CD4-positive, alpha-beta T cell treated with Interleukin-6 at 100 ng/mL for 8 hours (primary cell): ENCODE measurements at places on chromosomes 6 and 20.

- no peak for DNase-seq
These were observed 93.8 kb upstream of the CD93 start for GRCh38 chr20:23179766-23180403.

GRCh38 chr20:12592756-12593155 is 416.0 kb upstream of the SPTLC3 start:
- no peak for DNase-seq

DNA sequence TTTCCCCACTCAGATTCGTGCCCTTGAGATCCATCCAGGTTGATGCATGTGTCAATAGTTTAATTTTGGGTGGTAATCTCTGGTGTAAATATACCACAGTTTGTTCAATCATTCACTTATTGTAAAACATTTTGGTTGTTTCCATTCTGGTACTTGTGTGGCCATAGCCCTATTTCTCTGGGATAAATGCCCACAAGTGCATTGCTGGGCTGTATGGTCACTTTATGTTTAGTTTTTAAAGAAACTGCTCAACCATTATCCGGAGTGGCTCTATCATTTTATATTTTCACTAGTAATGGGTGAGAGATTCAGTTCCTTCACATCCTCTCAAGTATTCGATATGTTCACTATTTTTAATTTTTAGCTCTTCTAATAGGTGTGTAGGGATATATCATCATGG is 60.7 kb upstream of the RNF24 start:
- no peak for DNase-seq

DNA sequence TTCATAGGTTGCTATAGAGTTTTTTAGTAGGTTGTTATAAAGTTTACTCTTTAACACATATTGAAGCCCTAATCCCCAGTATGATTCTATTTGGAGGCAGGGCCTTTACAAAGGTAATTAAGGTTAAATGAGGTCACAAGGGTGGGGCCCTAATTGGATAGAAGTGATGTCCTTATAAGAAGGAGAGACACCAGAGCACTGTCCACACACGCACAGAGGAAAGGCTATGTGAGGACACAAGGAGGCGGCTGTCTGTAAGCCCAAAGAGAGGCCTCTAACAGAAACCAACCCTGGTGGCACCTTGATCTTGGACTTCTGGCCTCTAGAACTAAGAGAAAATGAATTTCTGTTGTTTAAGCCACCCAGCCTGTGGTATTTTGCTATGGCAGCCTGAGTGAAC is 98.5 kb downstream of the GJA10 start:
- DNase-seq: no peak
